ENCODE measurements at places on chromosomes 1 and 21.
A peak's percentile ranks its signal among the peaks of the same experiment; 100 is the strongest.

GRCh38 chr1:185581961-185582725, 152.0 kb upstream of the HMCN1 start:
- no peak for DNase-seq

DNA sequence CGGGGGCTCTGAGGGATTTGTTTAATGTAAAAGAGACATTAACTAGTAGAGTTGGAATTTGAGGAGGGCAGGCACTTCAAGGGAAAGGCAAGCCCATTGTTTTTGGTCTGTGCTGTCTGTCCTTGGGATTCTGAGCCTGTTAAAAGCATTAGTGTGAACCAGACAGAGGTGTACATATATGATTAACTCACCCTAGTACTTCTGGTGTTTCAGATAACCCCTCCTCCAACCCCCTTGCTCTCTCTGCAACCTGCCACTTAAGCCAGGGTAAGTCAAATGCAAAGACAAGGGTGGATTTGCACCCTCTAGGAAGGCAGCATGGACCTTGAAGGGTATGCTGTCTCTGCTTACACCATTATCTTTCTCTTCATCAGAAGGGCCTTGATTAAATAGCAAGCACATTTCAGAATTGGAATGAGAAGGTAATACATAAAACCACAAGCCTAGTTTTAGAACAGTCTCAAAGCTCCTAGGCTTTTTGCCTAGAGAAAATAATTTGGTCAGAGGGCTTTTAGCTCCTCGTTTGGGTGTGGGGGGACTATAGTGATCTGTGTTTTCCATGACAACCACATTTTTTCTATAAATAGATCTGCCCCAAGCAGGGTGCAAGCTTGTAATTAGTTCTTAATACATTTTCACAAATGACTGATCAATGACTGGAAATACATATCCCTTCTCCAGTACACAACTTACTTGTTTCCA, 120.7 kb upstream of the SGIP1 start:
- DNase-seq: no peak

DNA sequence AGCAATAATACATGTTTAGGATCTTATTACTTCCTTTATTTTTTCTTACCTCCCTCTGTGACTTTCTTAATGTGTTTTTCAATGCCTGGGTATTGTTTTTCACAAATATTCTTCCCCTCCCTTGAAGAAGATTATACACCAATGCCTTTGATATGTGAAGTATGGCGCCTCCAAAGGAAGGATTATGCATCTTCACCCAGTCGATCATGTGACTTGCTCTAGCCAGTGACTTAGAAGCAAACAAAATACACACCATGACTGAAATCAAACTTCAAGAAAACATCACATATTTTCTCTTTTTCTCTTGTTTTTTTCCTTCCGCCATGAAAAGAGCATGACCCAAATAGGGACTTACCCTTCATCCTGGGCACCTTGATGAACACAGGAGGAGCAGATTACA, 297.1 kb downstream of the NCAM2 start:
- DNase-seq: no peak

DNA sequence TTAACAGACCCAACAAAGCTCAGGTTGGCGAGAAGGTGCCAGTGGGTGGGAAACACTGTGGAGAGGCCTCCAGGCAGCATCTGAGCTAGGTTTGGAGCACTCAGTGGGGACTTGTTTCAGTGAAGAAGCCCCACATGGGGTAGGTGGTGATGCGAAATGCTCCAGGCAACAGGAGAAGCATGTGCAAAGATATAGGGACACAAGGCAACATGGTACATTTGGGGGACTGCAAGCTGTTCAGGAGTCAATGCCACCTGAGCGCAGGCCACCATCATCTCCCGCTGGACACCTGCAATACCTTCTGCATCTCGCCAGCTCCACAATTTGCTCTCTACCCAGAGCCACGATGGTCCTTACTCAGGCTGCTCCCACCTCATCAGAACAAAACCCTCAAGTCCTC, 28.0 kb downstream of the BCAR3 start:
- no peak for DNase-seq

DNA sequence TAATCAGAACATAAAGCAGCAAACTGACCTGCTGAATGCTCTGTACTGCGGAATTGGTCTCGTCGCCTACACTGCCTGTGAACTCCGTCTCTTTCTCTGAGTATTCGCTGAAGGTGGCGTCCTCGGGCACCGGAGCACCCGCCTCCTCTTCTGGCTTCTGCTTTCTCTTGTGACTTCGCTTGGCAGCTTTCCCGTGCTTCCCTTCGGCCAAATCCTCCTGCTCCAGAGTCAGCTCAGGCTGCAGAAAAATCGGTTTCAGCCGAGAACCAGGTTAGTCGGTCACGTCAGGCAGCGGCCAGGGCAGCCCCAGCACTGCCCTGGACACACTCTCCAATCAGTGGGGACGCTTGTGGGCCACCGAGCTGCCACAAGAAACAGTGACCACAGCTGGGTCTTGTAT, 35.8 kb upstream of the RIPK4 start:
- DNase-seq: no peak

GRCh38 chr1:248873993-248874533, 15.2 kb upstream of the ZNF692 start:
- peak; percentile 80 for DNase-seq

GRCh38 chr21:37842163-37842919, 73.9 kb downstream of the KCNJ6 start:
- no peak for DNase-seq

- no peak for DNase-seq
Observed at GRCh38 chr1:33273406-33273805, 17.1 kb downstream of the ZNF362 start.

- DNase-seq: no peak
Observed at GRCh38 chr1:88022516-88022915, 661.6 kb upstream of the PKN2 start.

GRCh38 chr21:28769683-28770082, 223.0 kb downstream of the LTN1 start:
- no peak for DNase-seq

DNA sequence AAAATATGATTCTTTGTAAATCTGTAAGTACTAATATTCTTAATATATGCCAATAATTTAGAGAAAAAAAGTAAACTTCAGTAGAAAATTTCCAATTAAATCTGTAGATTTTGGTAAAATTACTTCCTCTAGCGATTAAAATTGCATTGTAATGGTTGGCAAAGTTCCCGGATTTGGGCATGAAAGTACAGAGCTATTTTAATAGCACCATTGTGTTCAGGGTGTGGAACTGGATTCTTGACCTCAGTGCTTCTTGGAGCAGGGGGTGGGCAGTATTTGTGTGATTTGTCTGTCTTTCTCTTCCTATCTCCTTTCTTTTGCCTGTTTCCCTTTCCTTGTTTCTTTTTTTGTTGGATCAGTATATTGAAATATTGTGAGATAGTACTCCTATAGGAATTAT, 72.1 kb downstream of the DNM3 start:
- DNase-seq: no peak

DNA sequence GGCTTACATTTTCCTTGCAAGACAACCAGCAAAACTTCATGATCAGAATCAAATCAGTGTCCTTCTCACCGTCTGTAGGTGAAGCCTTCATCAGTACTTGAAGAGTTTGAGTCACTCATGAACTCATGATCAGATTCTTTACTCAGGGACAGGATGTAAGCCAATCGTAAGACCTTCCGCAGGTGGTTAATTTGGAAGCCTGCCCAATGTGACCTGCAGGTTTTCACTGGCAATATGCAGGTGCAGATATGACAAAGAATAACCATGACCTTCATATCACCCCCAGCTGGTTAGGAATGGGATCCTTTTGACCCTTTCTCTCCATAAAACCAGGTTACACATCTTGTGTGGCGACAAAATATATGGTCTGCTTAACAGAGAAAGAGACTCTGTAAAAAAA, 2.4 kb upstream of the PRAMEF20 start:
- DNase-seq: no peak

- DNase-seq: no peak
Observed at GRCh38 chr1:101588677-101589076, 351.9 kb downstream of the S1PR1 start.

DNA sequence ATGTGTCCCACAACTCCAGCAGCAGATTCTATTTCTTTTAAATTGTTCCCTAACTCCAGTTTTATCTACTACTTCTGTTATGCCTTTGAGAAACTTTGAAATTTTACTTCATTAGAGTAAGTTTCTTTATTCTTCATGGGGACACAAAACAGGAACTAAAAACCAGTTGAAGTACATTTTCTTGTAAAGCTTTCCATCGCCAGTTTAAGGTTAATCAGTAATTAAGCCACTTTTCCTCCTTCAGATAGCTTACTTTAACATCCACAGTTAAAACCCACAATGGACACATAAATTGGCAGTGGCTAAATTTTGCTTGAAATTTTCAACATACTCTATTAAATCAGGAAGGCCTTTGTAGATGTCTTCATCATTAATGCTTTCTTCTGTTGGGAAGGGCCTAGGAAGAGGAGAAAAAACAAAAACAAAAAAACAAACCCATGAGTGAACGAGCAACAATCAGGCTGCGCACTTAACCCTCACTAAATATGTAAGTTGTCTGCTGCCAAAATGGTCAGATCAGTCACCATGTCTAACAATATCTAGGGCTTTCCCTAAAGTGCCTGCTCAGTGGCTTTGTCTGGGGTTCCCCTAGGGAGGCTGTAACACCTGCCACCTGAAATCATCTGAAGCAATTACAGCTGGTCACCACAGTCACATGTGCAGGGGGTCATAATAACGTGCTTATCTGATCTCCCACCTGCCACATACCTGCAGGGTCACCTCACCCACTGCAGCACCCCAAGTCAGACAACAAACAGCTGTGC, 187.9 kb downstream of the VAV3 start:
- no peak for DNase-seq

DNA sequence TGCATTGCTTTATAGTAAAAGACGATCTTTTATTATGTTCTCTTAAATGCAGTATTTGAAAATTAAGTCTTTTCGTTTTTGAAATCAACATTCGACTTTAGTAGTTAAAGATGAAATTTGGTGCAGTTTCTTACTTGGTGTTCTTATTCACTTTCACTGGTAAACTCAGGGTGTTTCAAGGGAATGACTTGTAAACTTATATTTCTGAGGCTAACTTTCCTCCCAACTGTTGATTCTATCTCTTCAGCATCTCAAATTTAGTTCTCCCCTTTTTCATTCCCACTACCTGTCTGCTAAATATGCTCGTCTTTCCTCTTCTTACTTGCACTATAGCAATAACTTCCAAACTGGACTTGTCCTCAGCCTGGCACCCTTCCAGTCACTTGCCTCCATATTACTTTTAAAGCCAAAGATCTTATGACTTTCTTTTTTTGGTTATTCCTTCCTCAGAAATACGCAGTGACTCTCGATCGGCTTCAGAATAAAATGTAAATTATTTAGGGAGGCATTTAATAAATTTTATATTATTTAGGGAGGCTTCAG, 988 bp downstream of the SLC35A3 start:
- no peak for DNase-seq

- DNase-seq: no peak
Observed at GRCh38 chr1:41488040-41488951, 3.8 kb upstream of the EDN2 start.

- DNase-seq: no peak
Observed at GRCh38 chr1:23384312-23385058, 14.8 kb upstream of the ZNF436 start.

- DNase-seq: no peak
Observed at GRCh38 chr1:112445596-112445995, 49.6 kb downstream of the CTTNBP2NL start.

Data from activated CD4-positive, alpha-beta T cell treated with anti-CD3 and anti-CD28 coated beads, Interleukin-2, amount 50 U/mL, for 24 hours (primary cell).